ENCODE measurements at places on chromosomes 4 and X.
A peak's percentile ranks its signal among the peaks of the same experiment; 100 is the strongest.

DNA sequence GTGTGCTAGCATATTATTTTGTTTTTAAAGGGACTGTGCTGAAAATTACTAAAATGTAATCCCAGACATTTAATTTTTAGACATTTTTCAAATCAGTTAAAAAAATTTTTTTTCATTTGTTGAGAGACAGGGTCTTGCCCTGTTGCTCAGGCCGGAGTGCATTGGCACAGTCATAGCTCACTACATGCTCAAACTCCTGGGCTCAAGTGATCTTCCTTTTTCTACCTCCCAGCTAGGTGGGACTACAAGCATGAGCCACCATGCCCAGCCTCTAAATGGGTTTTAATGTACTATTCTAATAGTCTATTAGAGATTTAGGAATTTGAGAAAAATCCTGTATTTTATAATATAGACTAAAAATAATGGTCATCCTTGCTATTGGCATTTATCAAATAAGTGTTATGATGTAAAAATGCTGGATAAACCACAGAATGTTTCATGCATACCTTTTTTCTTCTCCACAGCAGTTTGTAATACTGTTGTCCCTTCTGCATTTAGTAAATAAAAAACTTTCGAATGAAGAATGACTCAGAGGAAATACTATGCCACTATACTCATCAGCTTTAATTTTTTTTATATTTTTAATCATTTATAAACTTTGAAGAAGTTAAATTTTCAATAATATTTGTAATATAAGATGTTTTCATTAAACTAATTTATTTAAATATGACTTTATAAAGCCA is 29.9 kb downstream of the CPEB2 start:
- no peak for DNase-seq

DNA sequence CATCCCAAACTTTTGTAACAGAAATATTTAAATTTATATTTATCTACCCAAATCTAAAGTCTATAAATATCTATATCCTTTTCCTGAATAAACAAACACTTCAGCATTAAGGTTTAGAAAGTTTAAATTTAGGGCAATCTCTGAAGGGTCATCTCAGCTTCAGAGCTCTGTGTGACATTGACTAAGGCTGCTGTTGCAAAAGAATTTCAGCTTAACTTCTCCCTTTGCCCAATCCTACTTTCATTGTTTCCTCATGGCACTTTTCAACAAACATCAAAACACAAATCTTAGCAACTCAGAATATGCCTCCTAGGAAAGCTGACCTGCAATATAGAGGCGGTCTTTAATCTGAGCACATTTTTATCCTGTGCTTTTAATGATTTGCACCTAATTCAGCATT is 79.7 kb upstream of the BANK1 start:
- DNase-seq: no peak

DNA sequence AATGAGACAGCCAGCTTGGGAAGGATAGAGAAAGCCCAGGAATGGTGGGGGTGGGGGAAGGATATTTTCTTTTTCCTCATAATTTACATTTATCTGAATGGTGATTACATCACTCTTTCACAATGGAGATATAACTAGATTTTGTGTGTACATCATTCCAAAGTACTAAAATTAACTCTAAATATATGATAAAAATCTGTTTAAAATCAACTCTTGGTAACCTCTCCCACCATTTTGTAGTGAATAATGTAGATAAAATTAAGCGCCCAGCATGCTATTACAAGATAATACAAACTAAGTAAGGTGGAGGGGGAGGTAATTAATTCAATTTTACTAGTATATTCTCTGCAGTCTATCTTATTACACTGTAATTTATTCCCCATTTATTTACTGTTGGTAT is 78.9 kb downstream of the NCAPG start:
- DNase-seq: no peak

- no peak for DNase-seq
Observed at GRCh38 chr4:121551881-121552280, 144.9 kb downstream of the ANXA5 start.

DNA sequence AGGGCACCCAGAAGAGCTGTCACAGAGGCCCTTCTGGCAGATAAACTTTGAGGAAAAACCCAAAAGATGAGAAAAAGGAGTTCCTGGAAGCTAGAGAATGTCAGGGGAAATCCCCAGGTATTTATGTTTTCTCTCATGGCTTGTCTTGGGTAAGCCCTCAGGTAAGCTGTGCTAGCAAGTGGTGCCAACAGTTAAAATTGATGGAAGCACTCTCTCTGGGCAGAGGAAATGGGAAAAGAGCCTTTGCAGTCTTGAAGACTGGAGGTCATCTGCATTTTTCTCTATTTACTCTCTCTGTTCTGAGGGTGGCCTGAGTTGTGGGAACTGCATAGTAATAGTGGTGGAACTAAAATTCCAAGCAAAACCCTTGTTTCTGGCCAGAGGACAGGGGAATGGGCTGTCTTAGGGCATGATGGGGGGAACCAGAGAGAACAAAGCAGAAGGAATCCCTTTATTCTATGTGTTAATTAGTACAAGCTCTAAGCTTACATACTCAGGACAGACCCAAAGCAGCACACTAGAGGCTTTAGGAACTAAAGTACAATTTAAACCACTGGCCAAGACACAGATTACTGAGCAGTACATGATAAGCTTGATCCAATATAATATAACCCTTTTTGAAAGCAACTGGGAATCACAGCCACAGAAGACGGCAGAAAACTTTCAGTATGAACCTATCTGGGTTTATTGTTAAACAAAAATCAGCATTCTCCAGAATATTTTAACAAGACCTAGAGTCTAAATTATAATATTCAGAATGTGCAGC is 53.3 kb upstream of the SLC10A4 start:
- no peak for DNase-seq

GRCh38 chr4:3811621-3812020 is 45.4 kb downstream of the ADRA2C start:
- no peak for DNase-seq

- no peak for DNase-seq
Observed at GRCh38 chr4:165963621-165964020, 90.6 kb downstream of the TLL1 start.

GRCh38 chrX:71514367-71515037 is 18.4 kb upstream of the OGT start:
- peak; percentile 14 for DNase-seq

GRCh38 chr4:177155454-177155853 is 154.2 kb upstream of the NEIL3 start:
- DNase-seq: no peak

DNA sequence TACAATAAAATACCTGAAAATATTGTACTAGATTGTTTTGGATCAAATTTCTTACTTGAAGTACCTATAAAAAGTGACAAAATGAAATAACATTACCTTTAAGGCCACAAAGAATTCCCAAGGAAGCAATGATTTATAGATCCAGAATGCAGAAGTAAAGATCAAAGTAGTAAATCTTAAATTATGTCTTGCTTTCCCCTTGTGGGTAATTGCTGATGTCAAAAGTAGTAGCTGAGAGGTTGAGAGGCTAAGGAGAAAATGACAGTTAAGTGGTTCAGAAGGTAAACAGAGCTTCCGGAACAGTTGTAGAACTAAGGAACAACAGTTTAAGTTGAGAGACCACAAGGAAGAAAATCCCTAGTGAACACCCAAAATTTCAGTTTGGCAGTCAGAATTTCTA is 358.3 kb downstream of the GABRG1 start:
- no peak for DNase-seq

- DNase-seq: no peak
Observed at GRCh38 chr4:10066670-10067651, 45.7 kb upstream of the SLC2A9 start.

DNA sequence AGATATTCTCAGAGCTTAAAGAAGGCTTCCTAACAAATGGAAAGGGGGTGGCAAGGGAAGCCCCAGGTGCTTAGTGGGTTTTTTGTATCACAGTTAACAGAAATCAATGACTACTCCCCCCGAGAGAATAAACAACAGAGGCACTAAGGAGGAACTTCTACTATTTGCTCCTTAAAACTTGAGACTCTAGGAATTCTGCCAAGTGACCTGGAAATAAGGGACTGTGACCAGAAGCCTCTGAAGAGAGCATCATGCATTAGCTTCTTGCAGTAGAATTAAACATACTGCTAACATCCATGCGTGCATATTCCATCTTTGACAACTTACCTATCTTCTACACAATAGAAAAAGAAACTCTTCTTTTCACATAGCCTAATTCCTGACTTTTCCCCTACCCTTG is 86.8 kb downstream of the CAMK2D start:
- DNase-seq: no peak

GRCh38 chrX:19811807-19812604 is 75.4 kb downstream of the SH3KBP1 start:
- no peak for DNase-seq

DNA sequence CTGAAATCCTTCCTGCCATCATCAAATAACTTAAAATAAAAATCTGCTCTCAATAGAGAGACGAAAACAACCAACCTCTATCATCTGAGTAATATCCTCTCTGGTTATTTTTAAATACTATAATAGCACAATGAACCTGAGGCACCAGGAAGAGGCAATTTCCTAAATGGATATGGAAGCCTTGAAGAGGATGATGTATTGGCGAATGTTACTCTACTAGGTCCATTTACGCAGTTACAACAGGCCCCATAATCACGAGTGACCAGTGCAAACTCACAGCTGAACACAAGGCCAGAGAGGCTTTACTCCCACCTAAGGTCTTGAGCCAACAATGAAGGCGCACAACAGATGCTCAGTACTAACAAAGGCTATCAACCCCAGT is 678.8 kb upstream of the NR3C2 start:
- DNase-seq: no peak

GRCh38 chr4:186666252-186666651 is 57.4 kb downstream of the FAT1 start:
- no peak for DNase-seq

GRCh38 chr4:158799013-158799770 is 30.4 kb downstream of the FNIP2 start:
- DNase-seq: no peak

DNA sequence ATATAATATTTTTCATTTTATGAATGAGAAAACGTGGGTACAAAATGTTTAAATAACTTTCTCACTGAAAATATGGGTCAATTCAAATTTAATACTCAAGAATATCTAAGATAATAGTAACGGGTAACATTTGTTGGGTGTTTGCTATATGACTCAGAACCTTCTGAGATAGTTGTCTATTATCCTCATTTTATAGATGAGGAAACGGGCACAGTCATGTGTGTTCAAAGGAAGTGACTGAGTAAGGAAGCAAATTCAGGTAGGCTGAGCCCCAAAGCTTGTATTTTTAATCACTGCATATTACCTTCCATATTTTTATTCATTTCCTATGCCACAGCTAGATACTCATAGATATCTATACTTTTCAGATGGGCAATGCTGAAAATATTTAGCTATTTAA is 12.2 kb upstream of the CAMK2D start:
- DNase-seq: no peak

DNA sequence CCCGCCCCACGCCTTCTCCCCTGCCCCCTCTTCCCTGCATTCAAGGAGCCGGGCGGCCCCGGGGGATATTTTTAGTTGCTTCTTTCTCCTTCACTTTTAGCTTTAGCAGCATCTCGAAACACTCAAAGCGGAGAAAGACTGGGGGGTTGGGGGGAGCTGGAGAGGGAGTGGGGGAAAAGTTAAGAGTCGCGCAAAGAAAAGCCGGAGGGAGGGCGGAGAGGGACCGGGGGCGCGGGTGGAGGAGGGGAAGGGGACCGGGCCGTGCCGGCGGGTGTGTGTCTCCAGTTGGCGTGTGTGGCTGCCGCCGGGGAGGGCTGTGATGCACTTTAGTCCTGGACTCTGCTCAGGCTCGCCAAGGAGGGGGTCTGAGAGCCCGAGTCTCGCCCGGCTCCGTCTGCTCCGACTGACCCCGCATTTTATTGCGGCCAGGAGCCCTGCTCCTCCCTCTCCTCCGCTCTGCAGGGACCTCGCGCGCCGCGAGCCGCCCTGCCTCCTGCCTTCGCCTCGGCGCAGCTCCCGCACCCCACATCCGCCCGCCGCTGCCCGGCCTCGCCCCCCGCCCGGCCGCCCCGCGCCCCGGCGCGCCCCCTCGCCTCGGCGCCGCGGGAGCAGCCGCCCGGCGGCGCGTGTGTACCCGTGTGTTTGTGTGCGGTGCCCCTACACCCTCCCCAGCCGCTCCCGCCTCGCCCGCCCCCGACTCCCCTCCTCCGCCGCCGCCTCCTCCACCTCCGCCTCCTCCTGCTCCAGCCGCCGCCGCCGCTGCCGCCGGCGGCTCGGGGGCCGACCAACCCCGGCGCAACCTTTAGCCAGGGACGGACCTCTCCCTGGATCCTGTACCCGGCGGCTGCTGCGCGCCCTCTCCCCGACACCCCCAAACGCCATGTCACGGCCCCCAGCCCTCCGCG is 1.4 kb downstream of the ZNF827 start:
- DNase-seq: peak; percentile 81

DNA sequence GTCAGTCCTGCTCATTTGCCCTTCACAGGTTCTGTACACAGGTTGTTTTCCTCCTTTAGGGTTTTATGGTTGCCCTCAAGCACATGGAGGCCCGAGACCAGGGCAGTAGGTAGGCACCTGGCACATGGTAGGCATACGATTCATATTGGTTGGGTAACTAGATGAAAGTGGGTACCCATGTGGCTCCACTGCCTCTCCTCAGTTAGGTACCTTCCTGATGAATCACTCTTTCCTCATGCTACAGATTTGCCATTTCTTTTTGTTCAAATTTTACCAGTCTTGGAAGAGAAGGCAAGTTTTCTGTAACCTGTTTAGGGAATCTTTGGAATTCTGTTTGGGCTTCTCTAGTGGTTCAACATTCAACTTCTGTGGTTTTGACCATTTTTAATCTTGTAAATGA is 121.3 kb downstream of the FHIP1A start:
- DNase-seq: no peak

DNA sequence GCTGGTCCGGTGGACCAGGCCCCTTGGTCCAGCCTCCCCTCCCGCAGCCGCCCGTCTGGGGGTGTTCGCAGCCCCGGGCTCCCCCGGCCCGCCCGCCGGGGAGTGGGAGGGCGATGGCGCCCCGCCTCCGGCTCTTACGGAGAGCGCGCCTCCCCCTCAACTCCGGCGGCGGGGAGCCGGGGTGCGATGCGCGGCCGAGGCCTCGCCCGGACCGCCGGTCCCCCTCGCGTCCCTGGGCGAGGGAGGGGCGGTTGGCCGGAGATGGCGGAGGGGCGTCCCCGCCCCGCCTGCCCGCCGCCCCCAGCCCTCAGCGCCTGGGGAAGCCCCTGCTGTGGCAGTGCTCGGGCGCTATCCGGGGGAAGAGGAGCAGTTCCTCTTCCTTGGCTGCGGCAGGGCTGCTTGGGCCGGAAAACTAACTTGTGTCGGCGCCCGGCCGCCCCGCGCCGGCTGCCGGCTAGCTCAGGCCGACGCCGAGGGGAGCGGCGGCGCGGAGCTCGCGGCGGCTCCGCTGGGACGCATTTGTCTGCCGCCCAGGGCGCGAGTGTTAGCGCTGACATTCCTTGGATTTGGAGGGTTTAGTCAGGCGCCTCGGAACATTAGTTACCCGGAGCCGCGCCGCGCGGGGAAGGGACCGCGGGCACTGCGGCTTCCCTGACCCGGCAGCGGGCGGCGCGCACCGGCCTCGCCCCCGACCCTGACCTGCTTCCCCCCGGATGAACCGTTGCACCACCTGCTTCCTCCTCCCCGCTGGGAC is 994 bp downstream of the GALNT7 start:
- peak; percentile 62 for DNase-seq

GRCh38 chr4:85952972-85953650 is 406.7 kb downstream of the MAPK10 start:
- DNase-seq: no peak

GRCh38 chrX:54452920-54453319 is 12.7 kb downstream of the TSR2 start:
- DNase-seq: no peak
